ENCODE measurements at places on chromosomes 3 and 15. TPM values are rescaled to one million over a fixed set of nuclear protein-coding genes. Genes with fewer than 3 reads are reported as not detected.

GRCh38 chr3:149042789-149043386 lies 43.4 kb downstream of the HLTF start:
- H3K27ac ChIP-seq: peak overlapping the region; percentile 35
- H3K27me3 ChIP-seq: no peaks in the 10 kb centered on the region
- no peak for DNase-seq
- H3K4me1 ChIP-seq: peaks cover 5% of the 10 kb centered on the region
- no peak overlapping the region for H3K4me3 ChIP-seq

- no peak for DNase-seq
- no peak overlapping the region for H3K27ac ChIP-seq
- no peaks in the 10 kb centered on the region for H3K36me3 ChIP-seq
- no peak overlapping the region for H3K4me3 ChIP-seq
- H3K27me3 ChIP-seq: no peaks in the 10 kb centered on the region
These were observed 12.2 kb downstream of the NEK10 start for GRCh38 chr3:27356976-27357375.

GRCh38 chr15:59814409-59814808 lies 125.3 kb upstream of the BNIP2 start:
- H3K4me3 ChIP-seq: no peak overlapping the region
- peaks cover 42% of the 10 kb centered on the region for H3K27me3 ChIP-seq
- H3K36me3 ChIP-seq: no peaks in the 10 kb centered on the region
- no peak for DNase-seq

DNA sequence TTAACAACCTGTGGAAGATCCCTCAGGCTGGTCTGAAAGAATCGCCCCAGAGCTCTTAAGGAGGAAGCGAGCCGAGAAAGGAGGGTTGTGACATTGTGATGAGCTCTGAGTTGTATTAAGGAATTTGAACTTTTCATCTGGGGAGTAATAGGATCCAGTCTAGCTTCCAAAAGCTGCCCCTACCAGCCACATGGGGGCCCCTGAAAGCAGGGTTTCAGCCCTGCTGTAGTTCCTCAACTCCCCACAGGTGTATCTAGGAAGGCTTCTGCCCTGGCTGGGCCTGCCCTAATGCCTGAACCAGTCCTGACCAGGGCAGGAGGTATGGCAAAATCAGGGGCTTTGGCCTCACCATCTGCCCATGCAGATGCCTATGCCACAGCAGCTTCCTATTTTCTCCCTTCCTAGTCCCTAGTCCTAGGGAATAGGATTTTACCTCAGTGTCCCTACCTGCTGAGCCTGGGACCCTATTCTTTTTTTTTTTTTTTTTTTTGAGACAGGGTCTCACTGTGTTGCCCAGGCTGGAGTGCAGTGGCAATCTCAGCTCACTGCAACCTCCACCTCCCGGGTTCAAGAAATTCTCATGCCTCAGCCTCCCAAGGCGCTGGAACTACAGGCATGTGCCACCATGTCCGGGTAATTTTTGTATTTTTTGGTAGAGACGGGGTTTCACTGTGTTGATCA lies 5.0 kb upstream of the AP3S2 start:
- H3K36me3 ChIP-seq: peaks cover 19% of the 10 kb centered on the region
- no peak overlapping the region for H3K27ac ChIP-seq
- peaks cover 3% of the 10 kb centered on the region for H3K4me1 ChIP-seq
- H3K27me3 ChIP-seq: no peaks in the 10 kb centered on the region
- H3K4me3 ChIP-seq: no peak overlapping the region

DNA sequence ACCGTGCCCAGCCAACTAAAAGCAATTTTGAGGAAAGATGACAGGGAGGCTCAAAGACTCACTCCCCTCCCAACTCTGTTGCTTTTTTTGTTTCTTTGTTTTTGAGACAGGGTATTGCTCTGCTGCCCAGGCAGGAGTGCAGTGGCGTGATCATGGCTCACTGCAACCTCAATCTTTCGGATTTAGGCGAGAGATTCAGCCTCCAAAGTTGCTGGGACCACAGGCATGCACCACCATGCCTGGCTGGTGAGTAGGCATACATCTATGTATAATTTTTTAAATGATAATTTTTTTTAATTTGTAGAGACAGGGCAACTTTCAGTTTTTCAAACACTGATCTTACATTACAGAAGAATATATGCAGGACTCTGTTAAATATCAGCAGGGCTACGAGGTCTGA lies 15.8 kb upstream of the THUMPD3 start:
- peaks cover 4% of the 10 kb centered on the region for H3K36me3 ChIP-seq
- peaks cover 45% of the 10 kb centered on the region for H3K4me1 ChIP-seq
- no peak overlapping the region for H3K4me3 ChIP-seq

DNA sequence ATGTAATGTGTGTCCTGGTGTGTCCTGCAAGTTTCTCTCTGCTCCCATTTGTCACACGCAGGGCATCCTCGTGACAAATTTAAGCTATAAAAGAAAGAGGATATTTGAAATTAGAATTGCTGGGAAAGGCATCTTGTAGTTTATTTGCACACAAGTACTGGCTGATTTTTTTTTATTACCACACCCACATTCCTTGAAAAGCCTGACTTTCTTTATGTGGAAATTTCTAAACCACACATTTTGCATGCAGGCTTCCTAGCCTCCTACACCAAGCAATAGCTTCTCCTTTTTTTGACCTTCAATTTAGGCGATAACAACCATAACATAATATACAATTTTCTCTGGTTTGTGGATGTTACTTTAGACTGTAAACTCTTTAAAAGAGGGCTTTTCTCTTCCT lies 126.1 kb downstream of the SERPINI1 start:
- no peak for DNase-seq
- H3K4me1 ChIP-seq: peaks cover 22% of the 10 kb centered on the region
- H3K36me3 ChIP-seq: no peaks in the 10 kb centered on the region
- no peaks in the 10 kb centered on the region for H3K27me3 ChIP-seq

AGBL1 gene
- not detected for total RNA-seq

TSPAN3 gene
- total RNA-seq: 312 TPM

LIPH gene
- total RNA-seq: 0.18 TPM

C3orf22 gene
- not detected for total RNA-seq

RFX7 gene
- 48.9 TPM for total RNA-seq

EBLN2 gene
- total RNA-seq: 10.7 TPM

SEC22C gene
- total RNA-seq: 42.6 TPM

CCNB2 gene
- total RNA-seq: 27.1 TPM

HDC gene
- not detected for total RNA-seq

TRIM42 gene
- total RNA-seq: not detected

C3orf38 gene
- 30.4 TPM for total RNA-seq

GOLGA6B gene
- total RNA-seq: 0.18 TPM

Measured in mesothelial cell of epicardium (in vitro differentiated cells).